ENCODE measurements at places on chromosomes 7 and 10. TPM values are rescaled to one million over a fixed set of nuclear protein-coding genes. Genes with fewer than 3 reads are reported as not detected.

Gene PKD2L1
- total RNA-seq, result not detected

Gene ELN
- 0.09 TPM for total RNA-seq

Gene GIMAP2
- 55.9 TPM for total RNA-seq

Gene CASTOR2
- total RNA-seq, result 7.2 TPM

Gene CLDN4
- under 0.01 TPM for total RNA-seq

Gene STEAP2
- 0.81 TPM for total RNA-seq

Gene APBB1IP
- total RNA-seq, result not detected

Gene CTAGE8
- not detected for total RNA-seq

Gene NOLC1
- 40.3 TPM for total RNA-seq

Gene TWIST1
- total RNA-seq, result 2.8 TPM

Gene GARIN1A
- 0.28 TPM for total RNA-seq

Gene PRPS1L1
- total RNA-seq, result not detected

Gene DGKI
- total RNA-seq, result 0.36 TPM

Gene SLC18A3
- under 0.01 TPM for total RNA-seq

Gene ADAM12
- total RNA-seq, result 4.2 TPM

Gene NKX1-2
- total RNA-seq, result not detected

Gene LRRD1
- not detected for total RNA-seq

Gene GRID2IP
- under 0.01 TPM for total RNA-seq

Gene SLC26A4
- total RNA-seq, result 0.99 TPM

Gene ACTL6B
- not detected for total RNA-seq

Gene CCDC3
- total RNA-seq, result 2.2 TPM

Gene INMT
- 0.28 TPM for total RNA-seq

Gene TUBAL3
- total RNA-seq, result 0.18 TPM

Gene KLLN
- total RNA-seq, result 0.19 TPM

Gene ZNF853
- total RNA-seq, result 0.54 TPM

Gene CARD11
- total RNA-seq, result 46.0 TPM

Gene CDC14C
- total RNA-seq, result not detected

Gene ZNF488
- 0.09 TPM for total RNA-seq

Gene TAS2R5
- 0.94 TPM for total RNA-seq

Gene LRRC61
- total RNA-seq, result 0.19 TPM
